ENCODE measurements at places on chromosomes 6 and 20.

DNA sequence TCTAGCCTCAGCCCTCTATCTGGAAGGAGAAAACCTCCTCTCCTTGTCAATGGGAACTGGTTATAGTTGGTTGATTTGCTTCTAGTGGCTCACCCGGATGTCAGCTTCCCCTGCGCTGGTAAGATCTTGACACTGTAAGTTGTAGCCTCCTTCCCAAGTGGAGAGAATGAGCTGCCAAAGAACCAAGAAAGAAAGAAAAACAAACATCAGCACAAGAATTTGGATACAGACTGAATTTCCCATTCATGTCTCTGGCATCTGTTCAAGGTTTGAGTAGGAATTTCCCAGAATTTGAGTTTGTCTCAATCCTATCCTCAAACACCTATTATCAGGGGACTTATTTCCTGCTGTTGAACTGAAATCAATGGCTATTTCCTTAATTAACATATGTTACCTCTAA is 44.1 kb downstream of the ELOVL2 start:
- DNase-seq: peak; percentile 6

- DNase-seq: no peak
These were observed 558.2 kb upstream of the JAG1 start for GRCh38 chr20:11231742-11232648.

DNA sequence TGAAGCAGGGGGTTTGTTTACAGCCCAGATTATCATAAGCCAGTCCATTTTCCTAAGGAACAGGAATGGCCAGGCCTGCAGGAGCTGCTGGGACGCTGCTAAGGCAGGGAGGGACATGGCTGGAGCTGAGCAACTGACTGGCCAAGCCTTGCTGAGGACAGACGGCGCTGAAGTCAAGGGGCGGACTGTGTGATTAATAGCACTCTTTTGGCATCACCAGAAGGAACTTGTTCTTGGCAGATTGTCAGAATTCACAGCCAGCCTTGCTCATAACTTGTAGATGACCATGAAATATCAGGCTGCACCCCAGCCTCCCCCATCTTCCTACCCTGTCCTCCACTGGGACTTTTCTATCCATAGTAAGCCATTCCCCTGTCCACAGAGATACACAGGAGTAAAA is 218.8 kb upstream of the RNF24 start:
- peak; percentile 83 for DNase-seq

DNA sequence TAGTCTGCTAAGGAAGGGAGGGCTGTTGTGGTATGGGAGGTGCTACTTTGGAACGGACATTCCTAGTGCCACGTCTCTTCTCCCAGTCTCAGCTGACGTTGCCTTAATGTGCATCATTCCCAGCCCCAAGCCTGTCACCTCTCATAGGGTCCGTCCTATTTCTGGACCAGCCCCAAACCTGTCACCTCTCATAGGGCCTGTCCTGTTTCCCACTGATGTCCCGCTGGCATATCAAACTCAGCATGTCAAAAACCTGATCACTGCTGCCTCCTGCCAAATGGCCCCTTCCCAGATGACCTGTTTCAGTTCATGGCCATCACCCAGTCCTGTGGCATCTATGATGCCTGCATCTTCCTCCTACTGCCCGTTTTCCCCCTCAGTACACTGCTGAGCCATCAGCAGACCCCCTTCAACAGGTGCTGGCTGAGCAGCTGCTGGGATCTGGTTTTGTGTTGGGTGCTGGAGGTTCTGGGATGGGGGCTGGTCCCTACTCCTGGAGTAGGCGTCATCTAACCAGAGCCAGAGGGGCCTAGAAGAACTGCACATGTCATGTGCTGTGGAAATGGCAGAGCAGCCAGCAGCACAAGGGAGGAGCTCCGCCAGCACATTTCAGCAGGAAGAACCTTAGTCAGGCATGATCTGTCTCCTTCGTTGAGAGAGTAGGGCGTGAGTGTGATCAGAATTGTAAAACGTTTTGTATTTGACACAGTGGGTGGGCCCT is 3.3 kb downstream of the ENTPD6 start:
- no peak for DNase-seq

Measured in foreskin fibroblast (primary cell).